ENCODE measurements at places on chromosomes 7 and 10.

DNA sequence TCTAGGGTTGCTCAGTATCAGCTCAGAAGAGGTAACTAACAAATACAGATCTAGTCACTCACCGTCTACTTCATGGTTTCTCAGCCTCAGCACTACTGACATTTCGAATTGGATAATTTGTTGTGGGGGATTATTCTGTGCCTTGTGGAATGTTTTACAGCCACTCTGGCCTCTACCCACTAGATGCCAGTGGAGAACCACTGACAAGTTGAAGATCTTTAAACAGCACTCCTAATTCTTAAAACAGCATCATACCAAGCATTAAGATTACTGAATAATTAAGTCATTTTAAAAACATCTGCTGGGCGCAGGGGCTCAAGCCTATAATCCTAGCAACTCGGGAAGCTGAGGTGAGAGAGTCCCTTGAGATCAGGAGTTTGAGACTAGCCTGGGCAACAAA lies 82.6 kb downstream of the UPF2 start:
- H3K4me3 ChIP-seq, result no peak overlapping the region
- peaks cover 3% of the 10 kb centered on the region for H3K4me1 ChIP-seq
- peak overlapping the region; percentile 78 for H3K27ac ChIP-seq
- H3K36me3 ChIP-seq, result peaks cover 18% of the 10 kb centered on the region
- no peak for DNase-seq

GRCh38 chr7:110358028-110358427 lies 732.9 kb upstream of the LRRN3 start:
- H3K4me3 ChIP-seq, result no peak overlapping the region
- no peaks in the 10 kb centered on the region for H3K27me3 ChIP-seq
- peak; percentile 46 for DNase-seq
- no peak overlapping the region for H3K27ac ChIP-seq
- no peaks in the 10 kb centered on the region for H3K4me1 ChIP-seq

DNA sequence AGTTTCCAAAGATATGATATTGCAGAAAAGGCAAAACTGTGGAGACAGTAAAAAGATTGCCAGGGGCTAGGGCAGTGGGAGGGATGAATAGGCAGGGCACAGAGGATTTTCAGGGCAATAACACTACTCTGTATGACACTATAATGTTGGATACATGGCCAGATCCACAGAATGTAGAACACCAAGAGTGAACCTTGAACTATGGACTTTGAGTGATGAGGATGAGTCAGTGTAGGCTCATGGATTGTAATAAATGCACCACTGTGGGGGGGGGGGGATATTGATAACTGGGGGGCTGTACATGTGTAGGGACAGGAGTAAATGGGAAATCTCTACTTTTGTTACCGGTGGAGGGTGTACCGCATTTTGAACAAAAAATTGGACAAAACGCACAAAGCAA lies 77.4 kb downstream of the ALOX5 start:
- DNase-seq, result no peak
- no peak overlapping the region for H3K27ac ChIP-seq
- H3K4me3 ChIP-seq, result no peak overlapping the region
- H3K4me1 ChIP-seq, result peaks cover 4% of the 10 kb centered on the region
- H3K36me3 ChIP-seq, result peaks cover 9% of the 10 kb centered on the region

DNA sequence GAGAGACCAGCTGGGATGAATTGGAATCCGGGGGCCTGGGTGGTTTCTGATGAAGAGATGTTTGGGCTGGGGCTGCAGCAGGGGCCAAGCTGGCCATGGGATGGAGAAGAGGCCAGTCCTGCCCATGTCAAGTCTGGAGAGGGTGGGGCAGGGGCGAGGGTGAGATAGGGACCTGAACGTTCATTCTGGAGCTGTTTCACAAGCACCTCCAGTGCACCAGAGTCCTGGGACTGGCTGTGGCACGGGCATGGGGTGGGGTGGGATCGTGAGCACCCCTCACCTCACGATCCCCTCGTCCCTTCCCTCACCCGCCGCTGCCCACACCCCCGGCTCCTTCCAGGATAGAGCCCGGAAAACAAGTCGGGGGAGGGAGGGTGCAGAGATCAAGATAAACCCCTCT lies 25.8 kb upstream of the PSMG3 start:
- DNase-seq, result no peak
- H3K27me3 ChIP-seq, result peaks cover 98% of the 10 kb centered on the region
- H3K36me3 ChIP-seq, result no peaks in the 10 kb centered on the region
- H3K27ac ChIP-seq, result no peak overlapping the region
- H3K4me1 ChIP-seq, result no peaks in the 10 kb centered on the region
- no peak overlapping the region for H3K4me3 ChIP-seq

- no peaks in the 10 kb centered on the region for H3K36me3 ChIP-seq
- H3K4me3 ChIP-seq, result no peak overlapping the region
- no peaks in the 10 kb centered on the region for H3K27me3 ChIP-seq
Observed at GRCh38 chr10:61764486-61764885, 101.8 kb downstream of the CABCOCO1 start.

DNA sequence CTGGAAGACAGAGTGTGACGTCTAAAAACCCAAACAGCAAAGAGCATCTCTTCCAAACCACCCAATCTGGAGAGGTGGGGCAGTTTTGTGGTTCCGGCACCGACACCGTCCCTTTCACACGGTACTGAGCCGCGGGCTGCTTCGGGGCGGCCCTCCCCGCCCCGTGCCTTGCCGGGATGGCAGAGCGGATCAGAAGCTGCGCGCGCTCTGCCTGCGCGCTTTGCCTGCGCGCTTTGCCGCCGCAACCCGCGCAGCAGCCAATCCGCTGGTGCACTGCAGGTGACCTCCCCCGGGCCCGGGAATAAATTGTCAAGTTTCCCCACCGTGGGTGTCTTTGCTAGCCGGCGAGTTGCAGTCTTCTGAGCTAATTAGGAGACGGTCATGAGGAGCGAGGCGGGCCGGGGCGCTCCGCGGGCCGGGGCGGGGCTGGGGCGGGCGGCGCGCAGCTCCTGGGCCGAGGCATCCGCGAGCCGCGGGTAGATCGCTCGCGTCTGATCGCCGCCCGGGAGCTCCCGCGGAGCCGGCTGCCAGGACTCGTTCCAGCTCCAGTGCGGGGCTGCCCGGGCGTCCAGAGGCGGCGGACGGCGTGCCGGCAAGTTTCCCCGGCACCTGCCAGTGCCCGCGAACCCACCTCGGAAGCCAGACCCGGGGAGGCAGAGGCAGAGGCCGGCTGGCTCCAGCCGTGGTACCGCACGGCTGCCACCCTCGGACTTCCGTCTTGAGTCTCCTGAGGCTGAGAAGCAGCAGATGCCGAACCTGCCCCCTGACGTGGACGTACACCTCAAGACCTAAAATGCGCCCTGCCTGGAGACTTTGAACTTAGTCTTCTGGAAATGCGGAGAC lies 536.0 kb upstream of the GALNT17 start:
- peak overlapping the region; percentile 51 for H3K4me3 ChIP-seq
- H3K27ac ChIP-seq, result no peak overlapping the region
- DNase-seq, result no peak

GRCh38 chr7:11730725-11731124 lies 101.3 kb downstream of the THSD7A start:
- no peak overlapping the region for H3K4me3 ChIP-seq
- no peaks in the 10 kb centered on the region for H3K4me1 ChIP-seq
- H3K27me3 ChIP-seq, result no peaks in the 10 kb centered on the region
- no peak for DNase-seq
- H3K27ac ChIP-seq, result no peak overlapping the region

DNA sequence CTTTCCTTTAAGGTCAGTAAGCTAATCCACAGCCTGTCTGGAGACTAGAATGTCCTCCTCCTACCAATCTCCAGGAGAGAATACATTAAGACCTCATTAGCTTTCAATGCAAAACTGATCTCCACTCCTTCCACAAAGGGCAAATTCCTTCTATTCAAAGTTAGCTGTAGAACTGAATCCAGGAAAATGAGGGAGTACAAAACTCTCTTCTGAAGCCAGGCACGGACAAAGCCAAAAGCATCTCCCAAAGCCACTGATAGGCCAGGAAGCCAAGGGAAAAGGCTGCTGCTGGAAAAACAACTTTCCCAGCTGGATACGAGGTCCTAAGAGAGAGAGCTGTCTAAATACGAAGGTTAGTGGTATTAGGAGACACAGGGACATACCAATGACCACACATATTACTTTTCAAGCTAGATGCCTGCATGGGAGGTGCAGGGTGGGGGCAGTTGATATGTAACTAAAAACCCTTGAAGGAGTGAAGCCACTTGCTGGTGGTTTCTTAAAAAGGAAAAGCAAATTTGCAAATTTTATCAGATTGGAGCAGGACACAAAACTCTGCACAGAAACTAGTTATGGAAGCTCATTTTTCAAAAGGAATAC lies 43.6 kb downstream of the MKX start:
- peak overlapping the region; percentile 52 for H3K27ac ChIP-seq
- no peak for DNase-seq
- H3K4me3 ChIP-seq, result no peak overlapping the region
- H3K36me3 ChIP-seq, result no peaks in the 10 kb centered on the region

DNA sequence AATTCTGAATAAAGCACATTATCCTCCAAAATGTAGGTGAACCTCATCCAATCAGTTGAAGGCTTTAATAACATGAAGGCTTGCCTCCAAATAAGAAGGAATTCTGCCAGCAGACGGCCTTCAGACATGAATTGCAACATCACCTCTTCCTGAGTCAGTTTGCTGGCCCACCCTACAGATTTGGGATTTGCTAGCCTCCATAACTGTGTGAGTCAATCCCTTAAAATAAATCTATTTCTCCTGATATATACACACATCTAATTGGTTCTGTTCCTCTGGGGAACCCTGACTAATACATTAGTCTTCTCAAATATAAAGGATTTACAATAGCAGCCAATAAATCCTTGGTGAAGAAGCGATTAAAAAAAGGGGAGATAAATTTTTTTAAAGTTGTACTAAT lies 34.8 kb upstream of the OSBPL3 start:
- DNase-seq, result peak; percentile 40
- no peak overlapping the region for H3K27ac ChIP-seq
- no peaks in the 10 kb centered on the region for H3K4me1 ChIP-seq
- H3K27me3 ChIP-seq, result no peaks in the 10 kb centered on the region

DNA sequence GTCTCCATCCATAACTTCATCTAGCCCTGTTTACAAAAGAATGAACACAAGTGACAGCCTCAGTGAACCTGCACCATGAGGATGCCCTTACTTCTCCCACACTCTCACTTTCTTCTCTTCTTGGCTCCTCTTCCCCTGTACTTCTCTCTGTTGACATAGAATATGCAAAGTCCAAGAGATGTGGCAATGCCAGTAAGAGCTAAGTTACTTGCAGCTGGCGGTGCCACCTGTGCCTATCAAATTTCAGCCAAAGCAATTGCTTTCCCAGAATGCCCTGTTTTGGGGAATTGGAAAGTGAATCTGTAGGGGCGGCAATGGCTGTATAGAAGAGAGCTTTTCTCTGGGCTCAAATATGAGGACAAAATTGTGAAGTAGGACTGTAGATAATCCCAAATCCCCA lies 557.8 kb downstream of the AUTS2 start:
- H3K36me3 ChIP-seq, result no peaks in the 10 kb centered on the region
- H3K27ac ChIP-seq, result no peak overlapping the region
- no peak for DNase-seq

DNA sequence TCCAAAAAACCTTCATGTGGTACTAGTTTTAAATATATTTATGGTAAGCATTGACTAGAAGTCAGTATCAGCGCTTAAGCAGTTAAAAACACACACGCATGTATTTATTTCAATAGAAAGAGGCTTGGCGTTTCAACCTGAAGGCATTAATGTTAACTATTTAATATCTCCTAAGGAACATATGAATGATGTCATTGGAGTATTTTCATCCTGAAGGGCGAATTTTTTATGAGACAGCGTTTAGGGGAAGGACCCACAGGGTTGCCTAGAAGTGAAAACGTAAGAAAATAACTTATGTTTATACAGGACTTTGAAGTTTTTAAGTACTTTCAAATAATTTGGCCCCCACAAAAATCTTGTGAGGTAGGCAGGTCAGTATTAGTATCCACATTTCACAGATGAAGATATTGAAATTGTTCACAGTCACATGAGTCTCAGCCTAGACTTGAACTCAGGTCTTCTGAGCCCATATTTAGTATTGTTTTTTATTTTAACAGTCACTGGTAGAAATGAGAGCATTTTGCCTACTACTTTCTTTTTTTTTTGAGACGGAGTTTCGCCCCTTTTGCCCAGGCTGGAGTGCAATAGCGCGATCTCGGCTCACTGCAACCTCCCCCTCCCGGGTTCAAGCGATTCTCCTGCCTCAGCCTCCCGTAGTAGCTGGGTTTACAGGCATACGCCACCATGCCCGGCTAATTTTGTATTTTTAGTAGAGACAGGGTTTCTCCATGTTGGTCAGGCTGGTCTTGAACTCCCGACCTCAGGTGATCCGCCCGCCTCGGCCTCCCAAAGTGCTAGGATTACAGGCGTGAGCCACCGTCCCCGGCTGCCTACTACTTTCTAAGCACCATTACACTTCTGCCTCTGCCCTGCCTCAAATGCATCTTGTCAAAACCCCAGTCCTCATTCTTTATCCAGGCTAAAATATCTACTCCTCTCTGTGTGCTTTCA lies 1.8 kb downstream of the SLK start:
- H3K36me3 ChIP-seq, result no peaks in the 10 kb centered on the region
- H3K4me3 ChIP-seq, result no peak overlapping the region
- peaks cover 7% of the 10 kb centered on the region for H3K4me1 ChIP-seq
- DNase-seq, result peak; percentile 24
- H3K27me3 ChIP-seq, result no peaks in the 10 kb centered on the region
- H3K27ac ChIP-seq, result no peak overlapping the region

DNA sequence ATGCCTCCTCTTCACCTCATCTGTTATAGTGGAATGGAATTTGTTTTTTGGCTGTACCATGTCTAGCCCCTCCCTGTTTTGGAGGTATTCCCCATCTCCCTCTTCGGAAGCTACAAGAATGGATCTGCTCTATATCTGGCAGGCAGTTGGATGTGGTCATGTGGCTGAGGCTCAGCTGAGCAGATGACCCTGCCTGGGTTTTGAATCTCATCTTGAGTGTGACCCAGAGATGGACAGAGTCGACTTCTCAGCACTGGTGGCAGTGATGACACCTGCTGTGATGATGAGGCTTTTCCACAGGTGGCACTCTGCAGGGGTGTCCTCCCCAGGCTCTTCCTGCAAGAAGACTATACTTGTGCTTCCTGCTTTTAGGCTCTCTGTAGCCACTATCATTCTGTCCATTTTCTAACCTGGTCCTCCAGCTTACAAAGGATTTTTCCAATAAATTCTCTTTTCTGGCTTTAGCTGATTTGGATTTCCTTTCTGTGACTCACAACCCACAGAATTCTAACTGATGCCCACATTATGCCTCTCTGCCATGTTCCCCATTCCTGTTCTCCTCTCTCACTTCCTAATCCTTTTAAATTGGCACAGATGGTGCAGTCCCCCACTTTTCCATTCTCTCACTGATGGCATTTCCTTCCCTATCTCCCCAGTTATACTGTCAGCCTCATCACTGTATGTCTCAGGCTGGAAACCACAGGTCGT lies 7.5 kb upstream of the ARHGAP22 start:
- H3K27me3 ChIP-seq, result no peaks in the 10 kb centered on the region
- DNase-seq, result no peak
- H3K4me3 ChIP-seq, result no peak overlapping the region
- H3K36me3 ChIP-seq, result no peaks in the 10 kb centered on the region

DNA sequence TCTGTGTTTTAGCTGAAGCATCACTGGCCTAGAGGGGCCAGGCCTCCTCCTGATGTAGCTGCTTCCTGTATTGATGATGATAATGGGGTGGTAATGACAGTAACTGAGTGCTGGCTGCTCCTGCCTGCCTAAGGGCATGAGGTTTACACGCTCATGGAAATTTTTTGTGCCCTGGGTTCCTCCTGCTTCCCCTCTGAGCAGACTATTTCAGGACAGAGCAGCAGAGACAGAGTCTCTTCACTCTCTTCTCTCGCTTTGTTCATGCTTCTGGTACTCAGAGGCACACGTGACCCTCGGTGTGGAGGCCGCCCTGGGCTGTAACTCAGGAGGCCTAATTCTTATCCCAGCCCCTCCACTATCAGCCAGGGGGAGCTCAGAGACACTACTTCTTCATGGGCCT lies 27.9 kb downstream of the LRRC20 start:
- DNase-seq, result peak; percentile 31
- no peak overlapping the region for H3K4me3 ChIP-seq
- H3K27me3 ChIP-seq, result peaks cover 22% of the 10 kb centered on the region
- no peak overlapping the region for H3K27ac ChIP-seq
